ENCODE measurements at places on chromosomes 4 and X.

DNA sequence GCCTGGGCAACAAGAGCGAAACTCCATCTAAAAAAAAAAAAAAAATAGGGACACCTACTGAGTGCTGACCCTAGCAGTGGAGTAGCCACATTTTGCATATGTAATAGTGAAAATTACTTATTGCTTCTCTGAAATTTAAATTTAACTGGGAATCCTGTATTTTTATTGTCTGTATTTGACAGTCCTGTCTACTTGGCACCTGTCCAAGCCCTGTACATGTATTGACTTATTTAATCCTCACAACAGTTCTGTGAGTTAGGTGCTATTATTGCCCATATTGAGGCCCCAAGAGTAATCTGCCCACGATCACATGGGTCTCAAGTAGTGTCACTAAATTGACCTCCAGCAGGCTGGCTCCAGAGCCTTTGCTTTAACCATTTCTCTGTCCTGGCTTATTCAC is 81.6 kb downstream of the WDR19 start:
- DNase-seq: no peak

GRCh38 chrX:110259117-110259516 is 58.8 kb downstream of the AMMECR1 start:
- DNase-seq: no peak

DNA sequence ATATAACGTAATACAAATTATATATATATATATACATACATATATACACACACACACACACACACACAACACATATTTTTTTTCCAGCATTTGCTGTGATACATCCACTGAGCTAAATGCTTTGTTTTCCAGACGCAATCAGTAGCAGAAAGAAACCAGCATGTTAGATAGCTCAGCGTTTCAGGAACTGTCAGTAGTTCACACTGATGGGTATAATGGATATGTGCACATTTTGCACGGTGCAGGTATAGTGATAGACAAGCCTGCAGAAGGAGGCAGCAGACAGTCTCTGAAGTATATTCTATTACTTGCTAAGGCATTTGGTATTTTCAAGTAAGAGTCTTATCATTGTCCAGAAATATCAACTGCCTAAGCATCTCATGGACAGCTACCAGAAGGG is 741.6 kb upstream of the HS3ST1 start:
- DNase-seq: no peak

- DNase-seq: no peak
Observed at GRCh38 chr4:147059064-147059731, 113.5 kb upstream of the TTC29 start.

DNA sequence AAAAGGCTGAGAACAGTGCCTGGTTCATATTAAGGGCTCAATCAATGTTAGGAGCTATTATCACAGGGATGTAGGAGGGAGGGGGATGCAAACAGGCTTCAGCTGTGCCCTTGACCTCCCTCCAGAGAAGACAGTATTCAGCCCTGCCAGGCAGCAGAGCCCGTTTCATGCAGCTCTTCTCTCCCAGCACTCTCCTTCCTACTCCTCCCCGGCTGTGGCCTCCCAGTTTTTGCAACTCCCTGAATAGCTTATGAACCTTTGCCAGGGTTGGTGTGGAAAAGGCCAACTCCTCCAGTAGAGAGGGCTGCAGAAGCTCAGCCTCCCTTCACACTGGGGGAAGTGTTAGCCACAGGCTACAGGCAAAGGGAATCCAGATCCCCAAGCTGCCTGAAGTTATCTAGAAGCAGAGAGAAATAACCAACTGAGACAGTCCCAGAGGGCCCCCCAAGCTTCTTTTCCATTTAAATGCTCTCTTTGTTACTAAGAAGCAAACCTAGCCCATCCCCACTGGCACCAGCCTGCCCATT is 31.7 kb upstream of the APLN start:
- DNase-seq: peak; percentile 22

GRCh38 chr4:13511101-13511500 is 27.0 kb upstream of the RAB28 start:
- no peak for DNase-seq

- DNase-seq: peak; percentile 49
Observed at GRCh38 chr4:3201718-3202702, 46.9 kb upstream of the MSANTD1 start.

GRCh38 chrX:100926453-100926852 is 2.3 kb downstream of the XKRX start:
- DNase-seq: no peak

- DNase-seq: peak; percentile 55
Observed at GRCh38 chrX:20594985-20595384, 328.3 kb upstream of the RPS6KA3 start.

DNA sequence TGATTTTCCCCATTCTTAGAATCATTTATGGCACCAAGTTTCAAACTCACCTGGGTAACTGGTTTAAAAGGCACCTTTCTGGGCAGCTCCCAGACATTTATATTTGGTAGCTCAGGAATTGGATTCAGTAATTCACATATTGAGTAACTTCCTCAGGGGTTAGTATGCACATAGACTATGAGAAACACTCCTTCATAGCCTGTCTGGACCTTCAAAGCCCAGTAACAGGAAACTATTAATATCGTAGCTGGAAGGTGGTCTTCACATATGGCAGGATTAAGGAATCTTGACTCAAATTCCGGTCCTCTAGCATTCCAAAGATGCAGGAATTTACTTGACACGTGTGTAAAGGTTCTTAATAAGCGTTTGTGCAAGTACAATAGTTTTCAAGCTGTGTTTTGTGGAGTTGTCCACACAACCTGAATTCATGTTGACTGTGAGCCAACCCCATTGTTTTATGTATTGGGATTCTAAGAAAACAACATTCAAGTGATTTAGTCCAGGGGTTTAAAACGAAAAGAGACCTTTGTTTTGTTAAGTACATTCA is 78.4 kb downstream of the PLS3 start:
- DNase-seq: no peak

- peak; percentile 45 for DNase-seq
Observed at GRCh38 chrX:38086451-38087215, 80.3 kb downstream of the SYTL5 start.

DNA sequence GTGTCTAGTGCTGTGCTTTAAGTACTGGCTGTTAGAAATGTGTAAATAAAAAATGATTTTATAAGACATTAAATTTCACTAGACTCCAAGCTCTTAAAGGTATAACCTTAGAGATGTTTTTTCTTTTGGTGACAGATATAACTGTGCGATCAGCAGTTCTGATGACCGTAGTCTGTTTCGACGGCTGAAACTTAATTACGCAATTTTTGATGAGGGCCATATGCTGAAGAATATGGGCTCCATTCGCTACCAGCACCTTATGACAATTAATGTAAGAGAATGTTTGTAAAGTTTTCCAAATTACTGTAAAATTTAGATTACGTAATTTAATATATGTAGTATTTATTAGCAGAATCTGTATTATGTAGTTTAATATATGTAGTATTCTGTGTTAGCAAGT is 66.4 kb downstream of the HPGDS start:
- no peak for DNase-seq

- no peak for DNase-seq
Observed at GRCh38 chrX:130267956-130268448, 697 bp downstream of the ZNF280C start.

- no peak for DNase-seq
Observed at GRCh38 chr4:40305328-40306170, 29.6 kb upstream of the CHRNA9 start.

- DNase-seq: no peak
Observed at GRCh38 chrX:116694046-116694445, 231.3 kb upstream of the CT83 start.

DNA sequence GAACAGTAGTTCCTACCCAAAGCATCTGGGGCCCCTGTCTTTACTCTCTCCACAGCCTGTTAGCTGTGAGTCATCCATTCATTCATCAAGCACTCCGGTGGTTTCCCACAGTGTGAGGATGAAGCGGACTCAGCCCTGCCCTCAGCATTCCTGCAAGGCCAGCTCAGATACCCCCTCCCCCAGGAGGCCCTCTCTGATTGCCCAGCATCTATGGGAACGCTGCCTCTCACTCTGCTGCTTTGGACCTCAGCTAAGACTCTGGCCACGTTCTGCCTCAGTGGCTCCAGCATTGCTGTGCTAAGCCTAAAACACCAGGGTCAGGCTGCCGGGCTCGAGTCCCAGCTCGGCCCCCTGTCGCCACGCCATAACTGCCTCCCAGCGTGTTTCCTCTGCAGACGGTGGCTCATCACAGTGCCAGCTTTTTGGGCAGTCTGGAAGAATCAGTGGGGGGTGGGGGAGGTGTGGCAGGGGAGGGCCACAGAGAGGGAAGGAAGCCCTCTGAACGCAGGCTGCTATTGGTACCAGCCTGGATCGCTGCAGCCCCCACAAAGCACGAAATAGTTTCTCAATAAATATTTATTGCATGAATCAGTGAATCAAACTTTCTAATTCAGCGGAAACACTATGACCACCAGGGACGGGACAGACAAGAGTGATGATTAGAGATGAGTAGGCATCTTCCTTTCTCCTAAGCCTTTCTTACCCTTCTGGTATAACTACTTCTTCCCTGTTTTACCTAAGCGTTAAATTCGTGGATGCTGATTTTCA is 74.4 kb downstream of the SORCS2 start:
- peak; percentile 97 for DNase-seq

GRCh38 chrX:53511322-53511721 is 77.2 kb upstream of the HSD17B10 start:
- no peak for DNase-seq

GRCh38 chrX:42366181-42366580 is 411.8 kb downstream of the PPP1R2C start:
- no peak for DNase-seq

GRCh38 chrX:11566789-11567188 is 98.9 kb downstream of the ARHGAP6 start:
- DNase-seq: no peak

DNA sequence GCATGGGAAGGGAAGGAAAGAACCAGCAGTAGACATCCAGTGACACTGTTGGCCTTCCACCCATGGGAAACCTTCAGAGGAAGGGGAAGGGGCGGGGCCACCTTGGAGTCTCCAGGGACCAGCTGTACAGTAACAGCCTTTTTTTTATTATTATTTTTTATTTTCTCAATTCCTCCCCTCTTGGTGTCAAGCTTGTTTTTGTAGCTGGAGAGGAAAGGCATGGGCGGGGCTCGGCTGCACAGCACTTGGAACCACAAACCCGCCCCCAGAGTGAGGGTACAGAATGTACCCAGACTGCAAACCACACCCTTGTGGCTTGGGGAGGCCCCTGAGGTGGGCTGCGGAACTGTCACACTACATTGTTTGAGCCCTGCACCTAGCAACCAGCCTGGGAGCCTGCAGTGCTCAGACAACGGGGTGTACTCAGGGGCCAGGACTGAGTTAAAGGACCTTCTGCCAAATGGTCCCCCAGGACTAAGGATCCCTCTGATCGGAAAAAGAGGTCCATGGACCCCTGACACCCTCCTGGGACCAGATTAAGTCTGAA is 45.7 kb downstream of the PRPS1 start:
- no peak for DNase-seq

- DNase-seq: no peak
Observed at GRCh38 chr4:22091352-22091717, 142.8 kb upstream of the KCNIP4 start.

- no peak for DNase-seq
Observed at GRCh38 chrX:103092942-103093341, at the start of gene NXF3. Gene NXF3, minus strand, starts transcription at chrX:103093143. Its CDS starts 120 bp downstream, at chrX:103093023.

DNA sequence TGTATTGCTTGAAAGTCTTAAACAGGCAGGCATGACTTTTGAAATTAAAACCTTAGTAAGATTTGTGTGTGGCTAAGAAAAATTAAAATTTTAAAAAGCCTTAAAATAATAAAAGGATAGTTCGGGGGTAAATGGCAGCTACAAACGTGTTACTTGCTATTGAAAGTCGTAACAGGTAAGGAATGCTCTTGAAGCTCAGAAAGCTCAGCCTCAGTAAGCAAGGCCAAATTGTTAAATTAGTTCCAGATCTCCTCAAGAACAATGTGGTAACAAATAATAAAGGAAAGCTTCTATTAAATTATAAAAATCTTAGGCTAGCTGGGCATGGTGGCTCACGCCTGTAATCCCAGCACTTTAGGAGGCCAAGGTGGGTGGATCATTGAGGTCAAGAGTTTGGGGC is 25.5 kb downstream of the PRMT9 start:
- no peak for DNase-seq

DNA sequence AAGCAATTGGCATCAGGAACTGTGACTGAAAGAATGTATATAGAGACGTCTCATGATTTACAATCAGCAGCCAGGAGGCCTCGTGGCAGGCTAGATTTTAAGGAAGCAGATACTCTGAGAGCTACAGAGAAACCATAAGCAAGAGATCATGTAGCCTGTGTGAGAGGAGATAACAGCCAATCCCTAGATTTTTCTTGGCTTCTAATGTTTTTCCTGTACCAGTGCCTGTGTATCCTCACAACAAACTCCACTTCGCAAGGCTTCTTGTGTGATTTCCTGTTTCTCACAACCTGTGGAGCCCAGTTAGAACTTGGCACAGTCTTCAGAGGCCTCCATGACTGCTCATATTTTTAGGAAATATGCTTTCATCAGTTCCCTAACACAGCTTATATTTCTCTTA is 147.9 kb downstream of the PTCHD1 start:
- DNase-seq: no peak

GRCh38 chr4:14111730-14112181 is 484.2 kb upstream of the BOD1L1 start:
- DNase-seq: peak; percentile 62

DNA sequence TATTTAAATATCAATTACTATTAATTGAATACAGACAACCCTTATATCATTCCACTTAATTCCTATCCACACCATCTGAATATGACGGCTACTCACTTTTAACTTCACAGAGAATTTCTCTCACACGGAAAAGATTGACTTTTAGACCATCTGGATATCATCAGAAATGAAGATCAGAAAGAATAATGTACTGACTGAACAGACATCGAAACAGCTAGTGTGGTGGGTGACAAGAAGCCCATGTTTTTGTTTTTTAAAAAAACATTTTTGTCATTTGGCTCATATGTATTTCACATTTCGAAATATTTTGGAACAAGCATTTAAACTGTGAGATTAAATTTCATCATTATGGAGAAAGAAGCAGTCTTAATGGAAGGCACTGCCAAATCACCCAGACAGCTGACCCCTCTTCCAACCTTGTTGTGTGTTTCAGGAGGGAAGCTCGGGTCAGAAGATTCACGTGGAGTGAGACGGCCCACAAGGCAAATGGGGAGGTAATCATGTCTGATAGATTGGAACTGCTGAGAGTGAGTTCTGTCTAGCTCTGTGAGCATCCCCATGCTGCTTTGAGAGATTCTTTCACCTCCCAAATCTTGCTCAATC is 204.2 kb upstream of the RASGEF1B start:
- DNase-seq: no peak

GRCh38 chr4:81914623-81915022 is 442.9 kb upstream of the RASGEF1B start:
- no peak for DNase-seq

DNA sequence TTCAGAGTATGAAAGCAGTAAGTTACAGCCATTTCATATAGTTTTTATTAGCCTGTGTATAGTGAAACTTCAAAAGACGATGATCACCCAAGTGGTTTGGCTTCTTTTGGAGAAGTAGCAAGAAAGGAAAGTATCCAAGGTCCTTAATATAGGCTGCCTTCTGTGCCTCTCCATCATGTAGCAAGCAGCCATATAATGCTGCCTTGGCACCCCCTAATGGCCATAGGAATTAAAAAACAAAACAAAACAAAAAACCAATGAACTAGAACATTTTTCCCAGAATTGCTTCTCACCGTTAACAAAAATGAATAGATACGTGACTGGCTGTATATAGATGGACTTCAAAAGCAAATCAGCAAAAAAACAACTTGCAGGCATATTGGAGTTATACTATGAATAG is 18.9 kb downstream of the LAMP2 start:
- DNase-seq: no peak
